NCI-H82 (cell line): ENCODE measurements at places on chromosomes 3 and 15.

- DNase-seq: peak; percentile 0
Observed at GRCh38 chr3:39809995-39810595, 686 bp downstream of the MYRIP start.

DNA sequence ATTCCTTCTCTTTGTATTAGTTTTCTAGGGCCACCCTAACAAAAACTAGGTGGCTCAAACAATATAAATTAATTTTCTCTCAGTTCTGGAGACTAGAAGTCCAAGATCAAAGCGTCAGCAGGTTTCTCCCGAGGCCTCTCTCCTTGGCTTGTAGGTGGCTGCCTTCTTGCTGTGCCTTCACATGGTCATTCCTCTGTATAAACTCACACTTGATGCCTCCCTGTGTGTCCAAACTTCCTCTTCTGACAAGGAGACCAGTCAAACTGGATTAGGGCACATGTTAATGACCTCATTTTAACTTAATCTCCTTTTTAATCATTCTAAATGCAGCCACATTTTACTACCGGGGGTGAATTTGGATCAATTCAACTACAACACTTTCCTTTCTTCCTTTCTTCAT lies 691.1 kb downstream of the DIPK2A start:
- peak; percentile 64 for DNase-seq

GRCh38 chr3:51830836-51831385 lies 30.5 kb upstream of the IQCF2 start:
- peak; percentile 10 for DNase-seq

GRCh38 chr3:59996056-59996455 lies 946.2 kb upstream of the CFAP20DC start:
- DNase-seq: no peak

DNA sequence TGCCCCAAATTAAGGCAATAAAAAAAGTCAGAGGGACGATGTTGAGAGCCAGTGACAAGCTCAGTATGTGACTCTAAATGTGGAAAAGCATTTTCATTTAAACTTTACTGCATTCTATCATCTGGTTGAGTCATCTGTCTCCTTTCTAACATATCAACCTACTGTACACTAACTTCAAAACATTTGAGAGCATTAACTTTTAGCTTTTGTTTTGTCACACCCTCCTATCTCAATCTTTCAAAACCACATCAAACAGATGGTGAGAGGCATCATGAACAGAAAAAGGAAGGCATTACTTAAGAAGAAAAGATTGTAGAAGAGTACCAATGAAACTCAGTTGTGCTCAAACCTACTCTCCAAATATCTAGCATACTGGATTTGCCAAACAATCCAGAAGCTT lies 4.8 kb downstream of the LRRC58 start:
- DNase-seq: no peak

- no peak for DNase-seq
Observed at GRCh38 chr3:94217406-94217805, 154.5 kb downstream of the NSUN3 start.

- DNase-seq: no peak
Observed at GRCh38 chr3:150376001-150376848, 31.9 kb upstream of the TSC22D2 start.
